ENCODE measurements at places on chromosomes 3 and 15.

DNA sequence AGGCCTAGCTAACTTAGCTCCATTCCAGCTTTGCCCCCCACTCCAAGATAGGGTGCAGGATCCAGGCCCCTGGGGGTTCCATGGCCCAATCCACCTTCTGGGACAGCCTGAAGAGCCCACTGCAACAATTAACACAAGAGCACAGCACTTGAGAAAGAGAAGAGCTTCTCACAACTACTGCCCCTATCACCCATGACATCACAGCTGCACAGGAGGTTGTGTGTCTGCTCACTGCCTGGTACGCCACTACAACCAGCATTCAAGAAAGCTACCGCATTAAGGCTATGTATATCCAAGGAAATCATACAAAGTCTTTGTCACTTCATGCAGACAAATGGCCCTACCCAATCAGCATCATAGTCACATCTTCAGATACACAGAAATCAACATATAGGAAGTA is 62.0 kb downstream of the MYO5A start:
- no peak for DNase-seq

DNA sequence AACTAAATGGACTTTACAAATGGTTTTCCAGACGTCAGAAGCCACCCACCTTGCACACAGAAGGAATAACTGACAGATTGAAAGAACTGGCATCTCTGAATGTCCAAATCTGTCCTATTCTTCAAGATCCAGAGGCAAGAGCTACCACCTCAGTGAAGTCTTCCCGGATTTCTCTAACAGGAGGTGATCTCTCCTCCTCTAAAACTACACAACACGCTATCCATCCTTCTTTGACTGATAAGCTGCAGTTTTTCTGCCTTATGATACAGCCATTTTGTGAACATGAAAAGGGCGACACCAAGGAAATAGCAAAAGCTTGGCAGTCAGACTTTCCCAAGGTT is 37.1 kb upstream of the HES1 start:
- DNase-seq, result no peak

DNA sequence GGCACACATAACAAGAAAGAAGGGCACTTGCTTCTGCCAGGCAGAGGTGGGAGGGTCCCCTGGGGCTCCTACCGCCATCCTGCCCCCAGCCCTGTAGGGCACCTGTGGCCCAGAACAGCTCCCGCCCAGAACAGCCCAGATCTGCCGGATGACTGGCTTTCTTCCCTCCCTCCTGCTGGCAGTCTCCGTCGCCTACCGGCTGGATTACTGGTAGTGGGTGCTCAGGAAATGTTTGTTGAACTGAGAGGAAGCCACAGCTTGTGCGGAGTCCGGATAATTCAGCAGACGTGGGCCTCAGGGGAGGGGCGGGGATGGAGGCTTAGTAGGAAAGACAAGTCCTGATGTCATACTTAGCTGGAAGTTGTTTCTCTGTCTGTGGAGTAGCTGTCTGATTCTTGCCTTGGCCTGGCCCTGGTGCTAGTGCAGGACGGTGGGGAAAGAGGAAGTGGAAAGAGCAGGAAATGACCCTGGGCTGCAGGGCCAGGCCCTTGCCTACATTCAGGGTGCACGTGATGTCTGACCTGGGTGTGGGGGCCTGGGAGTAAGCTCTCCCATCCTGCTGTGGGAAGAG is 6.7 kb downstream of the CCDC9B start:
- no peak for DNase-seq

DNA sequence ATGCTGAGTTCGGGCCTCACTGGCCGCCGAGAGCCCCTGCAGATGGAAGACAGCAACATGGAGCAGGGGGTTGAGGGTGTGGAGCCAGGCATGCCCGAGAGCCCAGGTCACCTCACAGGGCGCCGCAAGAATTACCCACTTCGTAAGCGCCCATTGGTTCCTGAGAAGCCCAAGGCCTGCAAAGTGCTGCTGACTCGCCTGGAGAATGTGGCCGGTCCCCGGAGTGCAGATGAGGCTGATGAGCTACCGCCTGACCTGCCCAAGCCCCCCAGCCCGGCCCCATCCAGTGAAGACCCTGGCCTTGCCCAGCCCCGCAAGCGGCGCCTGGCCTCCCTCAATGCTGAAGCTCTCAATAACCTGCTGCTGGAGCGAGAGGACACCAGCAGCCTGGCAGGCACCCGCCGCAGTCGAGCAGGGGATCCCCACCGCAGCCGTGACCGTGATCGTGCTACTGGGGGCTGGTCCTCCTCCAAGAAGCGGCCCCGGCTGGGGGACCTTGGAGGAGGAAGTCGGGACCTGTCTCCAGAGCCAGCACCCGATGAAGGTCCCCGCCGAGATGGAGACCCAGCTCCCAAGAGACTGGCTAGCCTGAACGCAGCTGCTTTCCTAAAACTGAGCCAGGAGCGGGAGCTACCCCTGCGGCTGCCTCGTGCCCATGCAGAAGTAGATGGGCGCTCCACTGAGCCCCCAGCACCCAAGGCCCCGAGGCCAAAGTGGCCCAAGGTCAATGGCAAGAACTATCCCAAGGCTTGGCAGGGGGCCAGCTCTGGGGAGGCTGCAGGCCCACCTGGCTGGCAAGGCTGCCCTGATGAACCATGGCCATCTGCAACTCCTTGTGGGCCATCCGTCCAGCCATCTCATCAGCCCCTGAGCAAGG is 12.1 kb upstream of the CHST14 start:
- DNase-seq, result no peak

GRCh38 chr3:156174229-156174847 is 54.0 kb downstream of the KCNAB1 start:
- no peak for DNase-seq

DNA sequence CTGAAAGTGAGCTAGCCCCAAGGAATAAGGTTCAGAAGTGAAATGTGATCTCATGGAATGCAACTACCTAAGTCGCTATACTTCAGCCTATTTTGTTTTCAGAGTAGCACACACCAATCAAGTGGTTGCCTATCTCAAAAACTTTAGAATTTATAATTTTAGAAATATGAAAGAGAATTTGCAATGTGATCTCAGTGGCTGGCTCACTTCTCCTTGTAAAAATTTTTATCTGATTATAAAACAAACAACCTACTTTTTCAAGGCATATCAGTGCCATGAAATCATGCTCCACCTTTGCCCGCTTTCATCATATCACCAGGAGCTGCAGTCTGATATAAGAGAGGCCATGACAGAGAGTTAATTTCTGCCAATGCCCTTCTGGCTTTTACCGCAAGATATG is 47.3 kb downstream of the CLDN11 start:
- no peak for DNase-seq

DNA sequence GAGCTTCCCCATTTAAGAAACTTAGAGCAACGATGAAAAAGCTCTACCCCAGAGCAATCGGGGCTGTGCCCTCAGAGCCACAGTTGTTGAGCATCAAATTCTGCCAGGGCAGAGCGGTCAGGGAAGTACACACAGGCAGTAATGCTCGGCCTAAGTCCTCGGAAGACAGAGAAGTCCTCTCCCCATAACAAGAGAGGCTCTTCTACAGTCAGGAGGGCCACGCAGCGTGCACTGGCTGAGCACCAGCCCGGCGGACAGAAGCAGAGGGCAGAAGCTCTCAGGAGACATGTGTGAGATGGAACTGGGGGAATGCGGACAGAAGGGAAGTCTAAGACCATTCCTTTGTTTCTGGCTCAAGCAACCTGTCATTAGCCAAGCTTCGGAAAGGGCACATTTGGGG is 95.9 kb downstream of the XXYLT1 start:
- no peak for DNase-seq

GRCh38 chr3:13177236-13177635 is 104.0 kb upstream of the IQSEC1 start:
- DNase-seq, result no peak

- DNase-seq, result no peak
Measured at GRCh38 chr3:123735456-123735855, 148.7 kb downstream of the MYLK start.

DNA sequence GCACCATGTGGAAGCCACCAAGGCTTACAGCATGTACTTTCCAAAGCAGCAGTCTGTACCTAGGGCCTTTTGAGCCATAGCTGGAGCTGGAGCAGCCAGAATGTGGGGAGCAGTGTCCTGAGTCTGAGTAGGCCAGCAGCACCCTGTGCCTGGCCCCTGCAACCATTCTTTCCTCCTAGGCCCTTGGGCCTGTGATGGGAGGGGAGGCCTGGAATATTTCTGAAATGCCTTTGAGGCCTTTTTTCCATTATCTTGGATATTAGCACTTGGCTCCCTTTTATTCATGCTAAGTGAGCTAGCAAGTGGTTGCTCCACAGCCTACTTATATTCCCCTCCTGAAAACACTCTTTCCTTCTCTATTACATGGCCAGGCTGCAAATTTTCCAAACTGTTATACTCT is 28.1 kb downstream of the TRIM42 start:
- no peak for DNase-seq

All from NCI-H187 (cell line).